ENCODE measurements at places on chromosomes 2 and 18.

DNA sequence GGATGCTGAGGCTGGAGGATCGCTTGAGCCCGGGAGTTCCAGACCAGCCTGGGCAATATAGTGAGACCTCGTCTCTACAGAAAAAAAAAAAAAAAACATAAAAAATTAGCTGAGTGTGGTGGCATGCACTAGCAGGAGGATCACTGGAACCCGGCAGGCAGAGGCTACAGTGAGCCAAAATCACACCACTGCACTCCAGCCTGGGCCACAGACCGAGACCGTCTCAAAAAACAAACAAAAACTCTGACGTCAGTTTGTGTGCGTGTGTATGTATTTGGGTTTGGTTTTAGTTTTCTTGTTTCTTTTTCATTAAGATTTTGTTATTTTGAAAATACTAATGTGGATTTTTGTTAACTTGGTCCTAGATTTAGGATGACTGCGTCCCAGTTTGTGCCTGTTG lies 19.0 kb downstream of the CEP68 start:
- no peak for DNase-seq
- H3K36me3 ChIP-seq = peaks cover 12% of the 10 kb centered on the region
- H3K4me1 ChIP-seq = peaks cover 10% of the 10 kb centered on the region
- no peak overlapping the region for H3K27ac ChIP-seq
- H3K27me3 ChIP-seq = no peaks in the 10 kb centered on the region

DNA sequence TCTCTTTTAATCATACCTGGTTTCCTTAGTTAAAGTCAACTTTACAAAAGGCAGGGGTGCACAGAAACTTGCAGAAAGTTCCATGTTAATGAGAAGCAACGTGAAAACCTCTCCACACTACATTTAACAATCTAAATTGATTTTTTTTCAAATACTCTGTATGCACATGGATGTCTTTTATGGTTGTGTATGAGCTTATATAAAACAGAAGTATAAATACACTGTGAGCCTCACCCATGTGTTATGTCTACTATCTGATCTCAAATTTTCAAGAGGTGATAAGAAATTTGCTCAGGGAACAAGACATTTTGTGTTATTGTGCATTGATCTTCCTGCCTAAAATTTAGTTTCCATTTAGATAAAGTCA lies 617.6 kb downstream of the ADCYAP1 start:
- no peaks in the 10 kb centered on the region for H3K36me3 ChIP-seq
- peak overlapping the region; percentile 78 for H3K4me3 ChIP-seq
- H3K27me3 ChIP-seq = no peaks in the 10 kb centered on the region
- peak overlapping the region; percentile 43 for H3K27ac ChIP-seq
- H3K4me1 ChIP-seq = no peaks in the 10 kb centered on the region
- no peak for DNase-seq

- no peak for DNase-seq
- no peak overlapping the region for H3K27ac ChIP-seq
- no peaks in the 10 kb centered on the region for H3K4me1 ChIP-seq
- no peak overlapping the region for H3K4me3 ChIP-seq
- no peaks in the 10 kb centered on the region for H3K36me3 ChIP-seq
Observed at GRCh38 chr2:171602352-171602751, 80.1 kb downstream of the CYBRD1 start.

DNA sequence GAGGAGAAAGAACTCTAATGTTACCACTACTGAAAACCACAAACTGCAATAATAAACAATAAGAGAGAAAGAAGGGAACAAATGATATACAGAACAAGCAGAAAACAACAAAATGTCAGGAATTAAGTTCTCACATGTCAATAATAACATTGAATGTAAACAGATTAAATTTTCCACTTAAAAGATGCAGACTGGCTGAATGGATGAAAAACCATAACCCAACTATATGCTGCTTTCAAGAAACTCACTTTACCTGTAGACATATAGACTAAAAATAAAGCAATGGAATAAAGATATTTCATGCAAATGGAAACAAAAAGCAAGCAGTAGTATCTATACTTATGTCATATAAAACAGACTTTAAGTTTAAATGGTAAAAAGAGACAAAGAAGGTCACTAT lies 50.4 kb downstream of the MRO start:
- no peaks in the 10 kb centered on the region for H3K36me3 ChIP-seq
- no peak overlapping the region for H3K27ac ChIP-seq
- no peaks in the 10 kb centered on the region for H3K4me1 ChIP-seq
- H3K27me3 ChIP-seq = no peaks in the 10 kb centered on the region
- DNase-seq = no peak
- no peak overlapping the region for H3K4me3 ChIP-seq

- H3K27me3 ChIP-seq = no peaks in the 10 kb centered on the region
- no peak overlapping the region for H3K4me3 ChIP-seq
- DNase-seq = no peak
- no peak overlapping the region for H3K27ac ChIP-seq
- H3K4me1 ChIP-seq = peaks cover 20% of the 10 kb centered on the region
Observed at GRCh38 chr2:42999856-43000241, 207.5 kb upstream of the HAAO start.

DNA sequence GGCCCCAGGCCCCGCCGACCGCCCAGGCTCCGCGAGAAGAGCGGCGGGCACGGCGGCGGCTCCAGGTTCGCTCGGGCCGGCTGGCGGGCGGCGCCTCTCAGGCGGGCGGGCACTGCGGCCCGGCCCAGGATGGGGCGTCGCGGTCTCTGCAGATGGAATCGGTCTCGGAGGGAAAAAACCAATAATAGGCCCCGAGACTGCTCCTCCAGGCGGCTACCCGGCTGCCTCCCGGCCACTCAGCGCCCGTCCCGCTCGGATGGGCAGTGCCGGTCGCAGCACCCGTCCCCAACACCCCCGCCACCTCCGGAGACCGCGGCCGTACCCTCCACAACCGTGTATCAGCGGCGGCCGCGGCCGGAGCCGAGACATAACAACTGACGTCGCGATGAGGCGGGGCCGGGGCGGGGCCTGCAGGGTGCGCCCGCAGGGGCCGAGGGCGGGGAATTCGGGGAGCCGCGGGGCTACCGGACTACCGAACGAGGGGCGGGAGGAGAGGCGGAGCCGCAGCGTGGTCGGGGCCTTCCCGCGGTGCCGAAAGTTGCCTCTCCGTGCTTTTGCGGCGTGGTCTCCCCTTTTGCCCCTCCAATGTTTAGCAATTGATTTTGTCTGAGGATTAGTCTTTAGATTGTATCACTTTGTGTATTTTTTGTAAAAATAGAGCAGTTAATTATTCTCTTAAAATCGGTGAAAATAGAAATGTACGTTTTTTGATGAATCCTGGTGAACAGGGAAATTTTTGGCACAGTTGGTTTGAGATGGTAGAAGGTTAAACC lies at the start of gene RNF103:
RNF103 (minus strand) TSS at position 372 of the 773 bp plus-strand sequence. CDS start 979 bp downstream, outside the sequence.
- peak within 1 kb of the TSS; percentile 96 for H3K27ac ChIP-seq
- H3K36me3 ChIP-seq = peaks cover 9% of the 10 kb centered on the region
- H3K4me1 ChIP-seq = peaks cover 14% of the 10 kb centered on the region
- peak within 1 kb of the TSS; percentile 96 for H3K4me3 ChIP-seq

- H3K36me3 ChIP-seq = no peaks in the 10 kb centered on the region
- peaks cover 12% of the 10 kb centered on the region for H3K4me1 ChIP-seq
- H3K4me3 ChIP-seq = no peak overlapping the region
- H3K27me3 ChIP-seq = peaks cover 16% of the 10 kb centered on the region
- no peak overlapping the region for H3K27ac ChIP-seq
Observed at GRCh38 chr2:121094845-121095244, 190.2 kb downstream of the TFCP2L1 start.

DNA sequence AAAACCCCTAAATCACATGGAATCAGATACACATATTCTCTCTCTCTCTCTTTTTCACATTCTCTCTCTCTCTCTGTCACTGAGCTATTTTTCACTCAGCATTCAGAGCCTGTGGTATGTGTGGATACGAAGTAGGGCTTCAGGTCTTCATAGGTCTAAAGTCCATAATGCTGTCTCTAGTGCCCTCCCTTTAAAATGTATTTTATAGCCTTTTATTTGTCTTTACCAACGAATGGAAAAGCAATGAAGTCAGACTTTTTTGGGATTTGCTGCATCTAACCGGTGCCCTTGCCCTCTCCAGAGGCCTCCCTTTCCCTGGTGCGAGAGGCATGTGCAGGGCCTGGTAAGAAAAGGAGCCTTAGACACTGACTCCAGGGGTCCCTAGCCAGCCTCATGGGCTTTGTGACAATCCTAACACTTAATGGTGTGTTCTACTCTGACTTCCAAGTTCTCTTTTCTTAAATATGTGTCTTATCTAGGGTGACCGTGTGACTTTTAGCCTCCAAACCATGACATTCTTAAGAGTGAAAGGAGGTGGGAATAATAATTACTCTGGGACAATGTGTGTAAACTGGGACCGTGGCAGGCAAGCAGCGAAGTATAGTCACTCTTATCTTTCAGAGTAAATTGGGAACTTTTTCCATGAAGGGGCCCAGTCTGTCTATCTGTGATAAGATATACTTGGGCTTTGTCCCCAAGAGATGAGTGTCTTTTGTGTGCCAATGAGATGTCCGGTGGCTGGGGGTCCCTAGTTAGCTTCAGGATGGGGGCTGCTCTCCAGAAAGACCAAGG lies 101.1 kb downstream of the B3GNT2 start:
- peaks cover 10% of the 10 kb centered on the region for H3K4me1 ChIP-seq
- no peak overlapping the region for H3K4me3 ChIP-seq
- no peak for DNase-seq
- no peak overlapping the region for H3K27ac ChIP-seq

DNA sequence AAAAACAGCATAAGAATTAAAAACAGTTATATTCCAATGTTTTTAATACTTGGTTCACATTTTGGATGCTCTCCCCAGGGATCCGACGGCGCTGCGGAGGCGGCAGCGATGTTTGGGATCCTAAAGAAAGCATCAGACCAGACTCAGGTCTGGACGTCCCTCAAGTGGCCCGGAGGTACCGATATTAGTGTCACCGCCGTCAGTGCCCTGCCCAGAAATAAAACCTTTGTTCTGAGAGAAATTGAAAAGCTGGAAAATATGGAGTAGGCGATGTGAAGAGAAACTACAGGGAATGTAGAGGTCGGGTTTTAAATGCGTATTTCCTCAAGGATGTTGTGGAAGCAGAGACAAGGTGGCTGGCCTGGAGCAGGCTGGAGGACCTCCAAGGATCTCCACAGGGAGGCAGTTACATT lies 683 bp upstream of the TBC1D8 start:
- H3K27me3 ChIP-seq = peaks cover 21% of the 10 kb centered on the region
- peak overlapping the region; percentile 86 for H3K4me3 ChIP-seq
- no peak for DNase-seq
- H3K36me3 ChIP-seq = no peaks in the 10 kb centered on the region
- H3K4me1 ChIP-seq = peaks cover 51% of the 10 kb centered on the region
- H3K27ac ChIP-seq = peak overlapping the region; percentile 37

DNA sequence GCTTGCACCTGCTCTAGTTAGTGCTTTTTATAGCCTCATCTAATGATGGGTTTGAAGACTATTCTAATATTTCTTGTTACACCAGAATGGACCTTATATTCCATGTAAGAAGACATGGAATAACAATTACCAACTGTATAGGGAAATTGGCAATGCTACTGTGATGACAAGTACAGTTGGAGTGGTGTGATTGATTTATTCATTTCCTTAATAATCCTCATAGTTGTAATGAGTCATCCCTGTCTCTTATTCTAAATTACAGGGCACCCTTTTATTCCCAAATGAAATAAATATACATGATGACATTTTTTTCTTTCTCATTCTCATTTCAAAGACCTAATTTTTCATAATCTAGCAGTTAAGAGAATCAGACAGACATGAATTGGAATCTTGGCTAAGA lies 18.3 kb upstream of the TLK1 start:
- no peaks in the 10 kb centered on the region for H3K36me3 ChIP-seq
- H3K27ac ChIP-seq = no peak overlapping the region
- no peak for DNase-seq
- no peak overlapping the region for H3K4me3 ChIP-seq

- H3K4me3 ChIP-seq = peak overlapping the region; percentile 40
- no peaks in the 10 kb centered on the region for H3K27me3 ChIP-seq
- peaks cover 11% of the 10 kb centered on the region for H3K4me1 ChIP-seq
Observed at GRCh38 chr2:26757873-26758789, 6.0 kb upstream of the SLC35F6 start.

- peaks cover 7% of the 10 kb centered on the region for H3K4me1 ChIP-seq
- no peaks in the 10 kb centered on the region for H3K36me3 ChIP-seq
- no peak for DNase-seq
- H3K27ac ChIP-seq = no peak overlapping the region
- no peak overlapping the region for H3K4me3 ChIP-seq
Observed at GRCh38 chr2:10297191-10297830, 5.4 kb upstream of the HPCAL1 start.

GRCh38 chr2:142270291-142270690 lies 139.5 kb upstream of the LRP1B start:
- H3K36me3 ChIP-seq = no peaks in the 10 kb centered on the region
- DNase-seq = no peak
- peaks cover 4% of the 10 kb centered on the region for H3K27me3 ChIP-seq
- H3K4me3 ChIP-seq = no peak overlapping the region

DNA sequence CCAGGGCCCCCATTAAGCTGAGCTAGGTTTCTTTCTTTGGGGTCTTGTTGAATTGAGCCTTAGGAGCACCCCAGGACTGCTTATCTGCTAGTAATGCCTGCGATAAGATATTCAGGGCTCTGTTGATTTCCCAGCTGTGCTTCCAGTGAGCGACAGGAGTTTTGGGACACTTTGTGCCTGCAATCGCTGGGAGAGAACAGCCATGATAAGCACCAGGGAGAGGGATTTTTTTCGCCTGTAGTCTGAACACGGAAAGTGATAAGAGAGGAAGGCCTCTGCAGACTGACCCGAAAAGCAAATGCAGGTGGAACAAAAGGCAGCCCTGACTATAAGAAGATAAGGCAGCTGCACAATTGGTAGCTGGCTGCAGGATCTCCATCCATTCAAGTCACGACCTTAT lies 244.3 kb downstream of the CNTNAP5 start:
- no peaks in the 10 kb centered on the region for H3K36me3 ChIP-seq
- DNase-seq = no peak
- H3K4me3 ChIP-seq = no peak overlapping the region
- no peaks in the 10 kb centered on the region for H3K27me3 ChIP-seq

- peak overlapping the region; percentile 98 for H3K4me3 ChIP-seq
- peak overlapping the region; percentile 98 for H3K27ac ChIP-seq
- peaks cover 18% of the 10 kb centered on the region for H3K36me3 ChIP-seq
Observed at GRCh38 chr2:27356056-27356381, 545 bp downstream of the GTF3C2 start.

- H3K27ac ChIP-seq = no peak overlapping the region
- H3K4me3 ChIP-seq = no peak overlapping the region
- DNase-seq = no peak
- H3K27me3 ChIP-seq = no peaks in the 10 kb centered on the region
- peaks cover 10% of the 10 kb centered on the region for H3K4me1 ChIP-seq
- H3K36me3 ChIP-seq = peaks cover 11% of the 10 kb centered on the region
Observed at GRCh38 chr18:80204142-80204541, 43.2 kb downstream of the PARD6G start.

- peak overlapping the region; percentile 86 for H3K27ac ChIP-seq
- no peaks in the 10 kb centered on the region for H3K27me3 ChIP-seq
- no peak for DNase-seq
- peak overlapping the region; percentile 82 for H3K4me3 ChIP-seq
- peaks cover 40% of the 10 kb centered on the region for H3K4me1 ChIP-seq
- H3K36me3 ChIP-seq = peaks cover 8% of the 10 kb centered on the region
Observed at GRCh38 chr2:9558948-9559381, 3.3 kb upstream of the ADAM17 start.

- no peak overlapping the region for H3K27ac ChIP-seq
- no peak overlapping the region for H3K4me3 ChIP-seq
- peaks cover 12% of the 10 kb centered on the region for H3K4me1 ChIP-seq
- DNase-seq = no peak
- no peaks in the 10 kb centered on the region for H3K36me3 ChIP-seq
Observed at GRCh38 chr2:36271266-36271665, 84.3 kb upstream of the CRIM1 start.

- H3K27ac ChIP-seq = no peak overlapping the region
- H3K4me3 ChIP-seq = no peak overlapping the region
- no peaks in the 10 kb centered on the region for H3K27me3 ChIP-seq
- DNase-seq = no peak
Observed at GRCh38 chr2:108853421-108853820, 66.8 kb downstream of the CCDC138 start.
